ENCODE measurements at places on chromosomes 5 and 9. TPM values are rescaled to one million over a fixed set of nuclear protein-coding genes. Genes with fewer than 3 reads are reported as not detected.

DNA sequence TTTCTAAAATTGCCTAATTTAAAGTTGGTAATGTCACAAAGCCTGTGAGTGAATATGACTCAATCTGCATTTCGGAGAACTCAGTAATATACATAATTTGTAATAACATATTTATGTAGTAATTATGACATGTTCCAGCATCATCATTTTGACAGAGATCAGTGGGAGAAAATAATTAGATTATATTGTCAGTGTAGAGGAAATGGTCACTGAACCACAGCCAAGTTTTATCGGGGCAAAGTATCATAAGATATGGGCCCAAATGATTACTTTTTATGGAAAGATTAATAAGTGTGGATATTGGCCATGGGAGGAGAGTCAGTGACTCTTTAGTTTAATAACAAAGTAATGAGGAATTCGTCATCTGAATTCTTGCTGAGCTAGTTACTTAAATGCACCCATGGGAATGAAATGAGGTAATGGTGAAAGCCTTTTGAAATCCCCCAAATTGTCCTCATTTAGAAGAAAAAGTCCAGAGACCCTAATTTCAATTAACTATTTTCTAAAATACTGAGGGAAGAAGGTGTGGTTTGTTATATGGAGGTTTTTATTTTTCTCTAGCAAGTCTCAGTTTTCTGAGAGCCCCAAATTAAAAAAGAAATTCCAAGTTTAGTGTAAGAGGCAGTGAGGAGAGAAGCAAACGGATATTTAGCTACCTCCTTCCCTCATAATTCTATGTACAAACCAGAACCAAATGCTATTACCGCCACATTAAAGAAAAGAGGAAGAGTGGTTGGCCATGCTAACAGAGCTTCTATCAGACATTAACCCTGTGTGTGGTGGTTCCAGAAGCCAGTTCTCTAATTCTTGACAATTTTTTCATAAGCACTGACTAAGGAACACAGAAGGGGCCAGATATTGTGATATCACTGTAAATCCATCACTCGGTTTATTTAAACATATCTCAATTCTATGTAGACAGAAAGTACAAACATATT, 37.7 kb upstream of the MRPS30 start:
- H3K4me3 ChIP-seq, result no peak overlapping the region
- no peak overlapping the region for H3K27ac ChIP-seq
- no peaks in the 10 kb centered on the region for H3K27me3 ChIP-seq
- no peaks in the 10 kb centered on the region for H3K36me3 ChIP-seq

Gene SH3RF2
- polyA plus RNA-seq, result 34.1 TPM

DNA sequence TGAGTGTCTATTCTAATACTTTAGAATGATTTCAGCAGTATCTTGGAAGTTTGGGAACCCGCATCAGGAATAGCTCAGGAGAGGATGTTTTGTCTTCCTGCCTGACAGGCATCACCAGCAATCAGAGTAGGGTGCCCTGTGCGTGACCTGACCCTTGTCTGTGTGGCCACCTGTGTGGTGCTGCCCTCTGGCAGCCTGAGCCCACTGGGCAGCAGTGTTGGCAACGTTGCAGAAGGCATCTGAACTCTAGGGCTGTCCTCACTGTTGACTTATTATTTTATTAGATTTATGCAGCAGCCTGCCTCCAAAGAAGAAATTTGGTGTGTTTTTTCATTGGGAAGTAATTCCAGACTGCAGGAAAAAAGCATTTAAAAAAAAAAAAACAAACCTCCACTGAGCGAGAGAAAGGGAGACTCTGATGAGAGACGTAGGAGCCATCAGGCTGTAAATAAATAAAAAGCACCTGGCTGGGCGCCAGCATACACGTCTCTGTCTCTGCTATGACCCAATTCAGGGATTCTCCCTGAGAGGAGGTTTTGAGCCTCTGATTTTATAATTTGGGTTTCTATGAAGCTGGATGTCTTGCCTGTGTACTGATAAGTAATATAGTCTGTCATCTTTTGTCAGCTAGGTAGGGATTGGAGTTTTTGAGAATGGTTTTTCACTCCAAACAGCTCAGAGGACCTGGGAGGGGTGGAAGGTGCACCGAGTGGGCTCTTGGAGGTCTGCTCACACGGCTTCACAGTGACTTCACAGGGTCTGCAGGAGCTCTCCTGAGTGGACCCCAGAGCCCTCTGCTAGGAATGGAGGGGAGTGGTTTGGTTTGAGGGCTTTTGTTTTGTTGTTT, 49.0 kb downstream of the FAM78A start:
- H3K4me3 ChIP-seq, result no peak overlapping the region
- no peak overlapping the region for H3K27ac ChIP-seq
- H3K4me1 ChIP-seq, result peaks cover 12% of the 10 kb centered on the region
- no peaks in the 10 kb centered on the region for H3K27me3 ChIP-seq
- H3K36me3 ChIP-seq, result no peaks in the 10 kb centered on the region

Gene GNA14
- 1.2 TPM for polyA plus RNA-seq

Gene ATP10B
- polyA plus RNA-seq, result 1.4 TPM

GRCh38 chr9:115373000-115373709, 255.2 kb upstream of the TNC start:
- no peaks in the 10 kb centered on the region for H3K36me3 ChIP-seq
- no peaks in the 10 kb centered on the region for H3K4me1 ChIP-seq
- peak; percentile 75 for DNase-seq
- no peaks in the 10 kb centered on the region for H3K27me3 ChIP-seq
- peak overlapping the region; percentile 68 for H3K27ac ChIP-seq
- no peak overlapping the region for H3K4me3 ChIP-seq

Gene NRG2
- 1.5 TPM for polyA plus RNA-seq

- H3K27ac ChIP-seq, result no peak overlapping the region
- H3K4me3 ChIP-seq, result no peak overlapping the region
- peak; percentile 49 for DNase-seq
- no peaks in the 10 kb centered on the region for H3K36me3 ChIP-seq
Measured at GRCh38 chr9:4366591-4367330, 66.9 kb upstream of the GLIS3 start.

DNA sequence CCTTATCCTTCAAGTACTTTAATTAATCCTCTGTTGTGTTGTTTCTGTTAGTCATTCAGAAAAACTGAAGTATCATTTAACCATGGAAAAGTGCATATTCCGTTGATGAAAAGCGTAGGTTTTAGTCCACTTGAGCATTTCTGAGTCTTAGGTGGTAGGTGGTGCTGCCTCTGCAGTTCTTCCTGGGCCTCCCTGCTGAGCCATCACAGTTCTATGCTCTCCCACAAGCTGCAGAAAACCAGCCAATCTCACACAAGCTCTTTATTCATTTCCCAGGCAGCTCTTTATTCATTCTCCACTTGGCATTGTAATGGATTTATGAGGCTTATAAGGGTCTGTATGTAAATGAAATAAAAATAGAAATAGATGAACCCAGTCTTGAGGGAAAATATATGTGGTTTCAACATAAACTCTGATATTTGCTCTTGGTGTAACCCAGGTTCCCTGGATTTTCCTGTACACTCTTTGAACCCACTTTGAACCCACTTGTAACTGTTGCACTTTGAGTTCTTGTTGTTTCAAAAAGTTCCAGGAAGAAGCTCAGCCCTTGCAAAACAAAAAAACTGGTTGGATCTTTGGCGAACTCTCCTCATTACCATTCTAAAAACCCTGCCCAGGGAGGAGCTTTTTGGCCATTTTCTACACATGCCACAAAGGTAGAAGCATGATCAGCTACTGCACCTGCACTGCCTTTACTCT, 56.0 kb downstream of the ZNF510 start:
- H3K4me3 ChIP-seq, result no peak overlapping the region
- H3K27me3 ChIP-seq, result no peaks in the 10 kb centered on the region
- H3K36me3 ChIP-seq, result no peaks in the 10 kb centered on the region
- no peaks in the 10 kb centered on the region for H3K4me1 ChIP-seq
- DNase-seq, result no peak

DNA sequence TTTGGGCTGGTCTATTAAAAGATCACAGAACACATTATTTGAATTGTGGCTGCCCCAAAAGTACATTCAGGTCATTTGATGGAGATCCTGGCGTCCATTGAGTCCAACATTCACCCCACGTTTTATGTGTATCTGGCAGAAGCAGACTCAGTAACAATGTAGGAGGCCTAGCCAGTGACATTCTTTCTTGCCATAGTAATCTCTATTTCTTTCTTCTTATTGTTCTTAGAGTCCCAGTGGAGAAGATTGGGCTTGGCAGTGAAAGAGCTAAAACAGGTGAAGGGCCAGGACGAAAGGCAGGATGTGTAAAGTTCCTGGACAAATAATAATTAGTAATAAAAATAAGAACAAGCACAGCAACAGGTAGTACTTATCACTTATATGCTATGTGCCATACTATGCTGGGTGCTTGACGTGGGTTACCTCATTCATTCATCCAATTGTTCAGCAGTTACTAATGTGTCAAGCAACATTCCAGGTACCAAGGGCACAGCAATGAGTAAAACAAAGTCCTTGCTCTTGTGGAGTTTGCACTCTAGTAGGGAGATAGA, 12.6 kb upstream of the ANKH start:
- no peak for DNase-seq
- H3K4me1 ChIP-seq, result peaks cover 6% of the 10 kb centered on the region
- no peaks in the 10 kb centered on the region for H3K27me3 ChIP-seq
- no peak overlapping the region for H3K4me3 ChIP-seq
- H3K36me3 ChIP-seq, result no peaks in the 10 kb centered on the region
- no peak overlapping the region for H3K27ac ChIP-seq

GRCh38 chr9:132923346-132923902, 21.0 kb downstream of the TSC1 start:
- no peak overlapping the region for H3K4me3 ChIP-seq
- H3K36me3 ChIP-seq, result no peaks in the 10 kb centered on the region

Measured in hepatocyte (in vitro differentiated cells).